ENCODE measurements at places on chromosomes 6 and 20.

GRCh38 chr6:158286413-158286812, 25.9 kb upstream of the TULP4 start:
- no peak for DNase-seq

- DNase-seq: no peak
These were observed 58.7 kb upstream of the CD93 start for GRCh38 chr20:23144856-23145255.

GRCh38 chr6:11700118-11700718, 78.4 kb downstream of the ADTRP start:
- DNase-seq: no peak

DNA sequence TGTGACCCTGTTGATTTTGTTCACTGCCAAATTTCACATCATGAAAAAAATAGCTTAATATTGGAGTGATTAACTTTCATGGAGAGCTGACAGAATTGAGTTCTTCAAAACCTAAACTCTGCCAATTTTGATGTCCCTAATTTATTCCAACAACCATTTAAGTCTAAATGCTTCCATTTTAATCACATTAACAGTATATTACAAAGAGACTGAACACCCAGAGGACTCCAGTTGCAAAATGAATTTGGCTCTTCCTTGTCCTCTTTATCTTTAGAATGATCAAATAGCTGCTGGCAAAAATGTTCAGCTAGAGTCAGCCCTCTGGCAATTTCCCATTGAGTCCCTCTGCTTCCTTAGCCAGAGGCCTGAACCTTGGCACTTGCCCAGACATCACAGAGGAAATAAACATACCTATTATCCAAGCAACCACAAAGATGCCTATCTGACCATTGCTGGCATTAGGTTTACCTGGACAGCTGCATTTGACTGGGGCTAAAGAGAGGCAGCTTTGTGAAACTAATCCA, 299.0 kb upstream of the STXBP5 start:
- no peak for DNase-seq

DNA sequence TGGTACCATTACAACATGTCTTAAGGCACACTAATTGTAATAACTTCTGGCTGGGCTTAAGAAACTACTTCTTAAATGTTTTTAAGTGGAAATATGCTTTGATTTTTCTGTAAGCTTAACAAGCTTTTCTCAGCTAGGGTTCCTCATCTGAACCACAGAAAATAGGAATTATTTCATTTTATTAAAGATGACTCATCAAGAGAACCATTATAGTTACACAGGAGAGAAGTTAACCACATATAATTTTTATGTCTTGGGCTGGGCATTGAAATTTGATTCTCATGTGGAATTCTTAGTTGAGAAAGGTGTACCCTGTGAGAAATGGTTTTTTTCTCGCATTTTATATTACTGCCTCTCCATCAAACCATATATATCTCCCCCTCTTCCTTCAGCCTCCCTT, 75.1 kb downstream of the QKI start:
- no peak for DNase-seq

GRCh38 chr20:46139908-46140482, 21.9 kb downstream of the CD40 start:
- DNase-seq: no peak

DNA sequence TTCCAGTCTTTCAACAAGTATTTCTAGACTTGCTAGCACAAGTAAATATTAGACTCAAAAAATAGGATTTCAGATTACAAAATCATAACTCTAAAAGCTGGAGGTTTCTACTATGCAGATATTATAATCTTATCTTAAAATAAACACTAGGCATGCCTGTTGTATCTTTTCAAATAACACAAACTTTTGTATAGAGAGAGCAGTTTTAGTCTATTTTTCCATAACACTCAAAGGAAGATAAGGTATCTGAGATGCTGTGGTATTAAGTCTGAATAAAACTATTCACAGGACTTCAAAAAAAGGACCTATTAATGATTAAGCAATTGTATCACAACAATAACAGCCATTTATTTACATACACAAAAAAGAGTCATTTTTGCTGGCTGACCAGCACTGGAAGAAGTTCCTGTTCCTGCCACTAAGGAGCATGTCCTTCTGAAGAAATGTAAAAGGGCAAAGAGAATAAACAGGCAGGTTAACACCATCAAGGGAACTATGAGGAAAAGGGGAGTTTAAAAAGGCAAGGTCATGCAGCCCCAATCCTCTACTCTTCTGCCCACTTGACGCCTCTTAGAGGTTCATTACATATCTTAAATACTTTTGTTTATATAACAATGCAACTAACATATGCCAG, 39.4 kb downstream of the REPS1 start:
- no peak for DNase-seq

DNA sequence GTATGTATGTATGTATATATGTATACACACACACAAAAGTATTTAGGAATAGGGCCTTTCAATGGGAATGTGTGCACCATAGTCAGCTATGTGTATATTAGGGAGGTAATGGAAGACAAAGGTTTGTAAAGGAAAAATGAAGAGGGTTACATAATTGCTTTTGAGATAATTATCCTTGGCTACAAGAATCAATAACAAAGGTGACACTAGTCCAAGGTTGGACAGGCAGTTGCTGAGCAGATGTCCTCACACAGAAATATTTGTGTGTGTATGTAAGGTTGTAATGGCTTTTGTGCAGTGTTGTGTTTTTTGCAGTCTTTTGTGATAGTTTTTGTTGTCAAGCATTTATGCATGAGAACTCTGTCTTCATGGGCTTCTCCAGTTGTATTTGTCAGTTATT, 157.9 kb upstream of the MARCKS start:
- DNase-seq: no peak

DNA sequence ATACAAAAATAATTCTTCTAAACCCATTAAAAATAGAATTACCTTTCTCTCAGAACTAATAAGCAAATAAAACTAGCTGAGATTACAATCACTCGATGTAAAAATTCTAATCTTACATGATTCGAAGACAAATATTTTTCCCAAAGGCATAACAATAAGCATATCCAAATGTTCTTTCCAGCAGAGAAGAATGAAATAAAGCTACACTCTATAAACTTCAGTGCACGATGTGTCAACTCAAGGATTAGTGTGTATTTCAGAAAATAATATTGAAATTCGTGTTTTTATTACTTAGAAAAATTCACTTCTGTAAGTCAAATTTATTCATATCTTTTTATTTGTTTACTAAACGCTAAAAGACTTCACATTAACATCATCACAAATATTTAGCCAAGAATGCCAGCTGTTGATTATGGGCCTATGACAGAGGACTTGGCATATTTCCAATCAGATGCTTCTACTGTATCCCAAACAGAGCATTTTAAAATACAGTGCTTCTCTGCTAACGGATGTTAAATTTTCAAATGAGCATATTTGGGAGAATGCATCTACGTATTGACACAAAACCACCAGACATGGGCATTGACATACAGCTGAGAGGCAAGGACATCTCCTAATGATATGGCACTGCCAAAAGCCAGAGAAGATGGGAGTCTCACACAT, 54.7 kb upstream of the PDE7B start:
- no peak for DNase-seq

DNA sequence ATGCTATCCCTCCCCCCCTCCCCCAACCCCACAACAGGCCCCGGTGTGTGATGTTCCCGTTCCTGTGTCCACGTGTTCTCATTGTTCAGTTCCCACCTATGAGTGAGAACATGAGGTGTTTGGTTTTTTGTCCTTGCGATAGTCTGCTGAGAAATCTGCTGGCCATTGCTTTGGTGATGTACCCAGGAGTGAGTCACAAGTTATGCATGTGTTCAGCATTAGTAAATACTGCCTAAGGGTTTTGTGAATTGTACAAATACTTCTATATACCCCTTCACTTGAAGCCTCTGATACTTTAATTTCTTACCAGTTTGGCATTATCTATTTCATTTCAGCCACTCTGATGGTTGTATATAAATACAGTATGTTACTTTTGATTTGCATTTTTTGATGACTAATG, 711.3 kb upstream of the GJE1 start:
- no peak for DNase-seq

All from activated CD8-positive, alpha-beta memory T cell treated with anti-CD3 and anti-CD28 coated beads for 4 hours (primary cell).